Activated CD4-positive, alpha-beta memory T cell treated with anti-CD3 and anti-CD28 coated beads, Interleukin-2, amount 10 ng/mL, durations not matched to agents 7 days and 5 days (primary cell): ENCODE measurements at places on chromosomes 5 and 9. TPM values are rescaled to one million over a fixed set of nuclear protein-coding genes. Genes with fewer than 3 reads are reported as not detected.
A peak's percentile ranks its signal among the peaks of the same experiment; 100 is the strongest.

DNA sequence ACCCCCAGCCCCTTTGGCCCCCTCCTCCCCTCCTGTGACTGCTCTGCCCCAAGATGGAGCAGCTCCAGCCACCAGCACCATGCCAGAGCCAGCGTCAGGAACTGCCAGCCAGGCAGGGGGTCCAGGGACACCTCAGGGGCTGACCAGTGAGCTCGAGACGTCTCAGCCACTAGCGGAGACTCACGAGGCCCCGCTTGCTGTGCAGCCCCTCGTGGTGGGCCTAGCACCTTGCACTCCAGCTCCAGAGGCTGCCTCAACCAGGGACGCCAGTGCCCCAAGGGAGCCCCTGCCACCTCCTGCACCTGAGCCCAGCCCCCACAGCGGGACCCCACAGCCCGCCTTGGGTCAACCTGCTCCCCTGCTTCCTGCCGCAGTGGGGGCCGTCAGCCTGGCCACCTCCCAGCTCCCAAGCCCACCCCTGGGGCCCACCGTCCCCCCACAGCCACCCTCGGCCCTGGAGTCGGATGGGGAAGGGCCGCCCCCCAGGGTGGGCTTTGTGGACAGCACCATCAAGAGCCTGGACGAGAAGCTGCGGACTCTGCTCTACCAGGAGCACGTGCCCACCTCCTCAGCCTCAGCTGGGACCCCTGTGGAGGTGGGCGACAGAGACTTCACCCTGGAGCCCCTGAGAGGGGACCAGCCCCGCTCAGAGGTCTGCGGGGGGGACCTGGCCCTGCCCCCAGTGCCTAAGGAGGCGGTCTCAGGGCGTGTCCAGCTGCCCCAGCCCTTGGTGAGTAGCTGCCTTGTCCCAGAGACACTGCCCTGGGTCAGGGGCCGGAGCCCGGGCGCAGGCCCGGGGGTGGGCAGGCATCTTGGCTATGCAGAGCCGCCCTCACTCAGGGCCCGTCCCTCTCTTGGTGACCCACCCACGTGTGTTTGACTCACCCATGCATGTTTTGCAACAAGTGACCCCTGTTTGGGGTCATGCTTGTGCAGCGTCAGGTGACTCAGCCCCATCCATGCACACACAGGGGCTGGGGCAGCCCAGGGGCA lies 105.2 kb downstream of the WNK2 start:
- no peak overlapping the region for H3K4me3 ChIP-seq
- H3K27ac ChIP-seq, result no peak overlapping the region
- peaks cover under 1% of the 10 kb centered on the region for H3K4me1 ChIP-seq
- H3K36me3 ChIP-seq, result no peaks in the 10 kb centered on the region
- no peak for DNase-seq

DNA sequence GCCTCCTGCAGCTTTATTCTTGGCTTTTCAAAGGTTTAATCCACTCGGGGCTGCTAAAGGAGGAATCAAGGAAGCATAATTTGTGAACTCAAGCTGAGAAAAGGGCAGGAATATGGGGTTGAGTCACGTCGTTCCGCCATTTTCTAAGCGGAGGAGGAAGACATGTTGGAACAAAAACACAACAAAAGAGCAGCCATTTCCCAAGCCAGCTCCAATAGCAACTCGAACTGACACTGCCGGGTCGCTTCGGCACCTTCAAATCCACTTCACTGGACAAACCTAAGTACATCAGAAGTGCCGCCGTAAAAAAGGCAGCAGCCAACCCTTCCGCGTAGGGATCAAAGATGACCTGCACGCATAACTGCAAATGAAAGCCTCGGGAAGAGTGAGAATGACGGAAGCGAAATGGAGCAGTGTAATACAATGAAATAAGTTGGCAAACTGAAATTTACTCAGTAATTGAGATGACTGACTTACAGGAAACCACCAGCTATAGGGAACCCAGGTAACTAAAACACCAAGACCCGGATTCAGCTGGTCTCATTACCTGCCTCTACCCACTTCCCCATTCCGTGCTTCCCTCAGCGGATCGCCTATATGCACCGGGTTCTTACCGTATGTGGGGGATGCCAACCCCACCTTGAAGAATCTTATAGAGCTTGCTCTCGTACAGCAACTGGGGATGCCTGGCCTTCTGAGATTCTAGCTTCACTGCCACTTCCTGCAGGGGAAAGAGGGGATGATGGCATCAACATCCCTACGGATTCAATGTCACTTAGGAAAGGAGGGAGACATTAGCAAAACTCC lies 1.6 kb downstream of the CSNK1A1 start:
- H3K36me3 ChIP-seq, result peaks cover 64% of the 10 kb centered on the region
- peak; percentile 49 for DNase-seq
- peaks cover 43% of the 10 kb centered on the region for H3K4me1 ChIP-seq
- H3K4me3 ChIP-seq, result peak overlapping the region; percentile 93
- peak overlapping the region; percentile 95 for H3K27ac ChIP-seq
- H3K27me3 ChIP-seq, result no peaks in the 10 kb centered on the region

DNA sequence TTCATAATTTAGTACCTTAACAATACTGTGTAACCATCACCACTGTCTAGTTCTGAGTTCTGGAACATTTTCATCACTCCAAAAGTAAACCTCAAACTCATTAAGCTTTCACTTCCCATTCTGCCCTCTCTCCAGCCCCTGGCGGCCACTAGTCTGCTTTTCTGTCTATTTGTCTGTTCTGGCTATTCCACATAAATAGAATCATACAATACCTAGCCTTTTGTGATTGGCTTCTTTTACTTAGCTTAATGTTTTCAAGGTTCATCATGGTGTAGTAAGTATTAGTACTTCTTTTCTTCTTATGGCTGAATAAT lies 138.7 kb downstream of the RAPGEF6 start:
- H3K36me3 ChIP-seq, result peaks cover 70% of the 10 kb centered on the region
- no peak overlapping the region for H3K4me3 ChIP-seq
- no peaks in the 10 kb centered on the region for H3K27me3 ChIP-seq
- H3K4me1 ChIP-seq, result peaks cover 3% of the 10 kb centered on the region

- H3K4me1 ChIP-seq, result no peaks in the 10 kb centered on the region
- no peak for DNase-seq
- no peak overlapping the region for H3K4me3 ChIP-seq
- no peaks in the 10 kb centered on the region for H3K27me3 ChIP-seq
- H3K27ac ChIP-seq, result no peak overlapping the region
- H3K36me3 ChIP-seq, result no peaks in the 10 kb centered on the region
These were observed 68.7 kb upstream of the ZNF622 start for GRCh38 chr5:16534280-16534679.

DNA sequence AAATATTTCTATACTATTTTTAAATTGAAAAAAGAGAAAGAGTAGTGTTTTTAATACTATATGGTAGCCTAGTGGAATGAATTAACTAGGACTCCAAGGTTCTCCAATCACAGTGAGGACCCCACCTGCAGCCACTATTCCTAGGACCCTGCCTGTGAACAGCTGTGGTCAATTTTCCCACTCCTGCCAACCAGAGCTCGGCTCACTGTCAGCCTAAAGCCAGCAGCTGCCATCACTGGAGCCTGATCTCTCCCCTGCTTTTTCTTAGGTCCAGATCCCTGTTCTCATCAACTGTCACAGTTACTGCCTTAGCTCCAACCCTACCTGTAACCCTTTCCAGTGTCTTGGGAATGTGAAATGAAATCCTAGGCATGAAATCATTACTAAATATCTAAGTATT lies 25.3 kb downstream of the ARSB start:
- DNase-seq, result no peak
- peaks cover 33% of the 10 kb centered on the region for H3K36me3 ChIP-seq
- H3K4me1 ChIP-seq, result no peaks in the 10 kb centered on the region
- no peak overlapping the region for H3K4me3 ChIP-seq
- H3K27ac ChIP-seq, result no peak overlapping the region

GRCh38 chr9:10678790-10679189 lies 66.0 kb upstream of the PTPRD start:
- DNase-seq, result no peak
- no peaks in the 10 kb centered on the region for H3K27me3 ChIP-seq
- H3K4me3 ChIP-seq, result no peak overlapping the region
- no peaks in the 10 kb centered on the region for H3K4me1 ChIP-seq

- no peaks in the 10 kb centered on the region for H3K36me3 ChIP-seq
- H3K27ac ChIP-seq, result no peak overlapping the region
- DNase-seq, result no peak
- peaks cover 7% of the 10 kb centered on the region for H3K27me3 ChIP-seq
- no peak overlapping the region for H3K4me3 ChIP-seq
- H3K4me1 ChIP-seq, result peaks cover 16% of the 10 kb centered on the region
These were observed 241.5 kb downstream of the ARRDC3 start for GRCh38 chr5:91141642-91142041.

- no peaks in the 10 kb centered on the region for H3K27me3 ChIP-seq
- H3K36me3 ChIP-seq, result peaks cover 32% of the 10 kb centered on the region
These were observed 2.3 kb downstream of the TBCA start for GRCh38 chr5:77773734-77774280.

GRCh38 chr9:27377147-27377807 lies 80.3 kb upstream of the EQTN start:
- peaks cover 31% of the 10 kb centered on the region for H3K27me3 ChIP-seq
- H3K27ac ChIP-seq, result no peak overlapping the region
- peaks cover 28% of the 10 kb centered on the region for H3K4me1 ChIP-seq
- H3K36me3 ChIP-seq, result no peaks in the 10 kb centered on the region
- no peak overlapping the region for H3K4me3 ChIP-seq
- DNase-seq, result no peak

- H3K27ac ChIP-seq, result no peak overlapping the region
- peaks cover 23% of the 10 kb centered on the region for H3K4me1 ChIP-seq
- no peak overlapping the region for H3K4me3 ChIP-seq
- no peak for DNase-seq
- H3K27me3 ChIP-seq, result no peaks in the 10 kb centered on the region
- no peaks in the 10 kb centered on the region for H3K36me3 ChIP-seq
These were observed 25.9 kb downstream of the PSMB7 start for GRCh38 chr9:124389146-124389939.

DNA sequence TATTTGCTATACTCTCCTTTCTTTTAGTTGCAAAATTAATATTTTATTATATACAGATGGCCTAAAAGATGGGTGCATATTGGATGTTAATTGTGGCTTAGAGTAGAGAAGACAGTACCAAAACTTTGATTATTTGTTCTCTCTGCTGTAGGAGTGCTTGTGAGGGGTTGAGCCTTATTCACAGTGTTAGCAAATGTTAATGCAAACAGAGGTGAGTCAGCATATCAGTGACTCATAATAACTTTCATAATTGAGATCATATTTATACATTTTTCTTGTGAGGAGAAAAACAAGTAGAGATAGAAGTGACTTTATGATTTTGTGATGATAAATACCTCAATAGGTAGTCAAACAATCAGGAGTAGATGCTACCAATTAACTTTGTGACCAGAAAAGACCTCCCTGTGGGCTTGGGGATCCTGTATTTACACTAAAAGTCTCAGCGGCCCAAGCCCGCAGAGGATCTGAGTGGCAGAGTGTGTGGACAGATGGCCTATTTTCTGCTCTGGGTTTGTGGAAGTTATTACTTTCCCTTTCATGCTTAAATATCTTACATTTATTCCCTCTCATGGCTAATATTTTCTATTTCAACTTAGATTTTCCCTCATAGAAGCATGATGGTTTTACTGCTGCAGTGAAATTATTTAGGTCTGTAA lies 226.5 kb downstream of the TAF11L14 start:
- no peaks in the 10 kb centered on the region for H3K4me1 ChIP-seq
- H3K36me3 ChIP-seq, result no peaks in the 10 kb centered on the region
- no peak overlapping the region for H3K4me3 ChIP-seq
- no peak overlapping the region for H3K27ac ChIP-seq

The C9orf153 gene
- not detected for total RNA-seq

The PCA3 gene
- total RNA-seq, result not detected

The TMEM174 gene
- not detected for total RNA-seq

The GAPT gene
- not detected for total RNA-seq

The ZDHHC11B gene
- not detected for total RNA-seq
